Heart right ventricle (tissue), 16 donors: ENCODE measurements at places on chromosomes 12 and 14. TPM values are rescaled to one million over a fixed set of nuclear protein-coding genes. Genes with fewer than 3 reads are reported as not detected.

Gene NKX2-1
- not detected for polyA plus RNA-seq

Gene RSRC2
- polyA plus RNA-seq, result 31.3 TPM

Gene CYP46A1
- 1.5 TPM for polyA plus RNA-seq

Gene YEATS4
- polyA plus RNA-seq, result 2.8 TPM
